ENCODE measurements at places on chromosomes 3 and 15. TPM values are rescaled to one million over a fixed set of nuclear protein-coding genes. Genes with fewer than 3 reads are reported as not detected.

The CHP1 gene
- 91.2 TPM for total RNA-seq

The C2CD4A gene
- total RNA-seq: 0.32 TPM

- DNase-seq: no peak
- peaks cover 25% of the 10 kb centered on the region for H3K27me3 ChIP-seq
- no peaks in the 10 kb centered on the region for H3K36me3 ChIP-seq
- peaks cover 24% of the 10 kb centered on the region for H3K4me1 ChIP-seq
- H3K4me3 ChIP-seq: no peak overlapping the region
Observed at GRCh38 chr3:68009900-68010299, 355.5 kb upstream of the SUCLG2 start.

DNA sequence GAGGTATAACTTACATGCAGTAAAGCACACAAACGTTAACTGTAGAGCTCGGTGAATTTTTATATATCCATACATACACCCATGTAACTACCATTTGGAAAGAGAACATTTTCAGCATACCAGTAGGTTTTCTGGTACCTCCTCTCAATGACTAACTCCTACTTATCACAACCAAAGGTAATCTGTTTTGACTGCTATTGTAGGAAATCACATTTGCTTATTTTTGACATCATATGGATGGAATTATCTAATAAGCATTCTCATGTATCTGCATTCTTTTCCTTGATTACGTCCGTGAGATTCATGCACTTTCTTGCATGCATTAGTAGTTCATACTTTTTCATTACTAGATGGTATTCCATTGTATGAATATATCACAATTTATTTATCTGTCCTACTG is 76.8 kb downstream of the CSNK1G1 start:
- H3K4me3 ChIP-seq: no peak overlapping the region
- H3K36me3 ChIP-seq: no peaks in the 10 kb centered on the region
- no peak overlapping the region for H3K27ac ChIP-seq
- no peaks in the 10 kb centered on the region for H3K27me3 ChIP-seq
- DNase-seq: no peak

DNA sequence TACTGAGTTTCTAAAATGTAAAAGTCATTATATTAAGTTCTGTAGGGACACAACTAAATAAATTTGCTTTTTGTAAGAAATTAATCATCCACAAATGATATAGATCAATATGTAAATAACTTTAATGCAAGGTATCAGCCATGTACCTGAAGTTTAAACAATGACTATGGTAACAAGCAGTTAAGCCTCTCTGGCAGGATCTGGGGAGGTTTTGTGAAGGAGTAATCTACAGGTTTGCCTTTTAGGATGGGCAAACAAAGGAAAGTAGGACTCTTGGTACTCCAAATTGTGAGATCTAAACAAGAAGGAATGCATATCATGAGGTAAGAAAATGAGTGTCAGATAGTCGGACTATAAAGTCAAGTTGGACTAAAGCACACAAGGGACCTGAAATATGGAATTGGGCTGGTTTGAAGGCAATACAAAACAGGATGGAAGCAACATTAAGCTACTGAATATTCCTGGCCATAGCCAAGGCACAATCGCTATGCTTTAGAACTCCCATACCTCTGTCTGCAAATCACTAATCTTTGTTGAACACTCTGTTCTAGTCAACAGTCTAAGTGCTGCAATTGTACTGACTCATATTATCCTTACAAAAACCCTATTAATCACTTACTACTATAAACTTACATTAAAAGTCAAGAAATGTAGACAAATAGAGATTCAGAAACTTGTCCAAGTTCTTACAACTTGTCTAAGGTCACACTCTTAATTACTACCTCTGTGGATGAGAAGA is 412.8 kb downstream of the DIPK2A start:
- H3K27me3 ChIP-seq: no peaks in the 10 kb centered on the region
- DNase-seq: no peak
- H3K4me1 ChIP-seq: peaks cover 15% of the 10 kb centered on the region

DNA sequence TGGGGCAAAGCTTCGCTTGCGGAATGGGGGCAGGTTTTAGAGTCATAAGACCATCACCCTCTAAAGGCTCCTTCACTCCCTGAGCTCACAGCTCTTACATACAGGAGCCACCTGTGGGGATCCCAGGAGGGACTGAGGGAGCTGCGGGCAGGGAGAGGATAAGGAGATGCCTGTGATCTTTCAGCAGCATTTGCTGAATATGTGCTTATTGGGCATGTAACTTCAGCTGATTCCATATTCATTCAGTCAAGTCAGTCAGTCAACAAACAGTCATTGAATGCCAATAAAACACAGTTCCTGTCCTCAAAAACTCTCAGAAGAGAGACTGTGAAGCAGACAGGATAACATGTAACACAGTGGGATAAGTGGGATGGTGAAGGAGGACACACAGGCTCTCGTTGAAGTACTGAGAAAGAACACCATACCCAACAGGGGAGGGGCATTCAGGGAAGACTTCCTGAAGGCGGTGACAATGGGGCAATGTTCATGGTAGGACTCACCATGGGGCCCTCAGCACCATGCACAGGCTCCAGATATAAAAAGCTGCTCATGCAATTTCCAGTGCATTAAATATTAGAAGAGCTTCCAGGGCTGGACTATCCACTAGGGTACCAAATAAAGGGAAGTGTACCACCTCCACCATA is 240.9 kb downstream of the UACA start:
- DNase-seq: no peak
- H3K36me3 ChIP-seq: no peaks in the 10 kb centered on the region
- peaks cover 39% of the 10 kb centered on the region for H3K4me1 ChIP-seq
- H3K27me3 ChIP-seq: no peaks in the 10 kb centered on the region

- H3K4me1 ChIP-seq: peaks cover 12% of the 10 kb centered on the region
- no peak overlapping the region for H3K27ac ChIP-seq
- no peak for DNase-seq
- H3K4me3 ChIP-seq: no peak overlapping the region
- no peaks in the 10 kb centered on the region for H3K27me3 ChIP-seq
Observed at GRCh38 chr3:82198009-82198408, 436.6 kb upstream of the GBE1 start.

GRCh38 chr3:181455276-181455675 is 256.4 kb upstream of the SOX2 start:
- H3K4me1 ChIP-seq: peaks cover 30% of the 10 kb centered on the region
- no peak for DNase-seq
- no peaks in the 10 kb centered on the region for H3K27me3 ChIP-seq
- H3K36me3 ChIP-seq: no peaks in the 10 kb centered on the region
- no peak overlapping the region for H3K4me3 ChIP-seq

- peak overlapping the region; percentile 18 for H3K27ac ChIP-seq
- no peaks in the 10 kb centered on the region for H3K27me3 ChIP-seq
Observed at GRCh38 chr3:114427285-114428043, 133.6 kb downstream of the TIGIT start.

DNA sequence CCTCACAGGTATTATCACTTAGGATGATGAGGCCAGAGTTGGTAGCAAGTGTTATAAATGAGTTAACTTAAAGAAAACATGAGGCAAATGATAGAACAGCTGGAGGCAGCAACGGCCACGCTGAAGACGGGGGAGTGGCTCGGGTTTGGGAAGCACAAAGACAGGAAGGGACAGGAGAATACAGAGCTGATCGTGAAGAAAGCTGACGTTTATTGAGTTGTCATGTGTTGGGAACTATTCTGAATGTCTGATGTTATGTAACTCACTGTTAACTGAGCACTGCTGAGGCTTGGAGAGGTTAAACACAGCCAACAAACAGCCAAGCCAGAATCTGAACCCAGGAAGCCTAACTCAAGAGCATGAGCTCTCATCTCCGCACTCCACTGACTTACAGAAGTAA is 42.3 kb downstream of the FGD5 start:
- H3K27me3 ChIP-seq: no peaks in the 10 kb centered on the region
- H3K36me3 ChIP-seq: no peaks in the 10 kb centered on the region
- H3K27ac ChIP-seq: no peak overlapping the region
- no peak for DNase-seq
- H3K4me1 ChIP-seq: peaks cover 31% of the 10 kb centered on the region

The ITPKA gene
- 1.2 TPM for total RNA-seq

DNA sequence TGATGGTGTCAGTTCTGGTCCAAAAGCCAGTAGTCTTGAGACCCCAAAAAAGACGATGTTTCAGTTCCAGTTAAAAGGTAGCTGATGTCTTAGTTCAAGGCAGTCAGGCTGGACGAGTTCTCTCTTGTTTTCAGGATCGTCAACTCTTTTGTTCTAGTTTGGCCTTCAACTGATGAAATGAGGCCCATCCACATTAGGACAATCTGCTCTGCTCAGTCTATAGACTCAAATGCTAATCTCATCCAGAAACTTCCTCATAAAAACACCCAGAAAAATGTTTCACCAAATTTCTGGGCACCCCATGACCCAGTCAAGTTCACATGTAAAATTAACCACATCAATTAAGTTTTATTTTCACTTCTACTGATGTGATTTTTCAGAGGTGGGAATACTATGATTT is 74.0 kb downstream of the MOBP start:
- no peak overlapping the region for H3K27ac ChIP-seq
- peaks cover 23% of the 10 kb centered on the region for H3K4me1 ChIP-seq
- no peak overlapping the region for H3K4me3 ChIP-seq
- peaks cover 8% of the 10 kb centered on the region for H3K36me3 ChIP-seq

DNA sequence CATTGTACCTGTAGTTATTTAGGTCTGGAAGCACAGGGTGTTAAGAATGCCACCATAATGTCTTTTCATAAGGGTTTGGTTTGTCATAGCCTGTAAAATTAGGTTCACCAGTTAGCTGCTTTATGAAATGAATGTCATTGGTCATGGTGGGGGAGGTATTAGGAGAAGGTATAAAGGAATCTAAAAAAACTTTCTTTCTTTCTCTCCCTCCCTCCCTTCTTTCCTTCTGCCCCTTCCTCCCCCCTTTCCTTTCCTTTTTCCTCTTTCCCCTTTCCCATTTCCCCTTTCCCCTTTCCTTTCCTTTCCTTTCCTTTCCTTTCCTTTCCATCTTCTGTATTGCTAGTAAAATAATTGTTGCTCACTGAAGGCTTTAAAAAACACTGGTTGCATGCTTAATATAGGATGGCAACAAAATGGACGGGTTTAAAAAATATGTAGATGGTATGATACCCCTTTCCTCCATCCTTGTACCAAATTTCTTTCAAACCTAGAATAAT is 9.6 kb downstream of the ATP2C1 start:
- H3K36me3 ChIP-seq: no peaks in the 10 kb centered on the region
- H3K27ac ChIP-seq: no peak overlapping the region
- no peak for DNase-seq
- H3K4me1 ChIP-seq: peaks cover 41% of the 10 kb centered on the region
- H3K4me3 ChIP-seq: no peak overlapping the region

- no peaks in the 10 kb centered on the region for H3K27me3 ChIP-seq
- H3K4me3 ChIP-seq: no peak overlapping the region
- H3K4me1 ChIP-seq: no peaks in the 10 kb centered on the region
- DNase-seq: no peak
- no peak overlapping the region for H3K27ac ChIP-seq
Observed at GRCh38 chr3:148889828-148890227, 24.7 kb downstream of the CPA3 start.

The EPHA6 gene
- total RNA-seq: 2.1 TPM

GRCh38 chr3:117417411-117417810 is 707.8 kb downstream of the TUSC7 start:
- peaks cover 14% of the 10 kb centered on the region for H3K4me1 ChIP-seq
- H3K27ac ChIP-seq: no peak overlapping the region
- H3K36me3 ChIP-seq: no peaks in the 10 kb centered on the region
- no peaks in the 10 kb centered on the region for H3K27me3 ChIP-seq
- no peak for DNase-seq

- H3K27me3 ChIP-seq: no peaks in the 10 kb centered on the region
- DNase-seq: no peak
- H3K27ac ChIP-seq: no peak overlapping the region
- peaks cover 18% of the 10 kb centered on the region for H3K36me3 ChIP-seq
- no peaks in the 10 kb centered on the region for H3K4me1 ChIP-seq
- no peak overlapping the region for H3K4me3 ChIP-seq
Observed at GRCh38 chr3:32257042-32257441, 18.6 kb downstream of the CMTM8 start.

The LRRIQ4 gene
- total RNA-seq: 0.09 TPM

GRCh38 chr3:196122688-196123046 is 40.8 kb upstream of the TFRC start:
- no peak overlapping the region for H3K27ac ChIP-seq
- no peak overlapping the region for H3K4me3 ChIP-seq
- H3K27me3 ChIP-seq: no peaks in the 10 kb centered on the region
- H3K36me3 ChIP-seq: no peaks in the 10 kb centered on the region

GRCh38 chr3:130671545-130672312 is 74.9 kb downstream of the PIK3R4 start:
- no peak overlapping the region for H3K4me3 ChIP-seq
- DNase-seq: no peak
- H3K27me3 ChIP-seq: no peaks in the 10 kb centered on the region
- H3K4me1 ChIP-seq: no peaks in the 10 kb centered on the region
- peaks cover 10% of the 10 kb centered on the region for H3K36me3 ChIP-seq
- H3K27ac ChIP-seq: peak overlapping the region; percentile 51

GRCh38 chr3:33218446-33219174 is at the start of gene SUSD5:
Gene SUSD5, minus strand, starts transcription at chr3:33218810. Its CDS starts 13 bp downstream, at chr3:33218797.
- peaks cover 81% of the 10 kb centered on the region for H3K27me3 ChIP-seq
- H3K36me3 ChIP-seq: no peaks in the 10 kb centered on the region
- no peak within 1 kb of the TSS for H3K27ac ChIP-seq
- peak; percentile 71 for DNase-seq
- H3K4me1 ChIP-seq: peaks cover 12% of the 10 kb centered on the region
- peak within 1 kb of the TSS; percentile 75 for H3K4me3 ChIP-seq

DNA sequence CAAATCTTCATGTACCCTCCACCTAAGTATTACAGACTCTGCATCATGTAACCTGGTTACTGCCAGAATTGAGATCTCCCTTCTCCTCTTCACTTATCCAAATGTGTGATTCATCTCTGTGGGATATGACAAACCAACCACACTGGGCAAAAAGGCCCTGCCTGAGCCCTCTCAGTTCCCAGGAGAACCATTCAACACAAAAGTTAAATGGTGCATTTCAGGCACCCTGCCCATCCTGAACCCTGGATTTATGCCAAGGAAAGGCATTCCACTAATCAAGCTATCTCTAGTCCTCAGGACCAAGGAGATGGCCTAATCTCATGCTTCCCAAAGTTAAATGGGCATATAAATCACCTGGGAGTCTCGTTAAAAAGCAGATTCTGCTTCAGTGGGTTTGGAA is 108.5 kb downstream of the TNIK start:
- H3K36me3 ChIP-seq: no peaks in the 10 kb centered on the region
- no peak for DNase-seq
- no peak overlapping the region for H3K27ac ChIP-seq
- H3K4me1 ChIP-seq: peaks cover 74% of the 10 kb centered on the region
- no peak overlapping the region for H3K4me3 ChIP-seq

DNA sequence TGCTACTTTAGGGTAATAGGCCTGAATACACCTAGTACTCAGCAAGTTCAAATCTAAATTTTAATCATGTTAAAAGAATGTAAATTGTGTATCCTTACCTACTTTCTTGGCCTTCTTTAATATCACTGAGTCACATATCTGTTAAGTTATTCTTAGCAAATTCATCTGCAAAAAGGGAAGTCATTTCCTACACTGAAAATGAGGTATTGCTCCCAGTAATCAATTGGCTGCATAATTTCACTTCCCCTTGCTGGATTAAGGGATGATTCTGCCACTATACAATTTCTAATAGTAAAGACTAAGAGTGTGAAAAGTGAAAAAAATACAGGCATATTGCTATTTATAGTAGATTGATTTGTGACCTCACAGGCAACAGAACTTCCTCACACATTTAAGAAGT is 47.8 kb downstream of the CCDC54 start:
- no peak overlapping the region for H3K27ac ChIP-seq
- peaks cover 4% of the 10 kb centered on the region for H3K4me1 ChIP-seq
- H3K27me3 ChIP-seq: peaks cover 12% of the 10 kb centered on the region
- no peak for DNase-seq
- H3K36me3 ChIP-seq: no peaks in the 10 kb centered on the region

GRCh38 chr3:33372218-33373081 is 67.8 kb downstream of the UBP1 start:
- H3K27ac ChIP-seq: no peak overlapping the region
- no peaks in the 10 kb centered on the region for H3K27me3 ChIP-seq
- no peak overlapping the region for H3K4me3 ChIP-seq

Data from WTC11 (cell line).